ENCODE measurements at places on chromosomes 1 and 21. TPM values are rescaled to one million over a fixed set of nuclear protein-coding genes. Genes with fewer than 3 reads are reported as not detected.

INSRR gene
- under 0.01 TPM for total RNA-seq

CD5L gene
- not detected for total RNA-seq

DIP2A gene
- 33.4 TPM for total RNA-seq

AMY1A gene
- not detected for total RNA-seq

PRDM16 gene
- 11.6 TPM for total RNA-seq

APP gene
- total RNA-seq: 940 TPM

PCSK9 gene
- 0.85 TPM for total RNA-seq

DMRTA2 gene
- total RNA-seq: 0.46 TPM

RHCE gene
- total RNA-seq: 1.0 TPM

PIGK gene
- 54.9 TPM for total RNA-seq

C1orf116 gene
- total RNA-seq: under 0.01 TPM

CD247 gene
- not detected for total RNA-seq

CYP4A22 gene
- total RNA-seq: not detected

PPIAL4G gene
- total RNA-seq: not detected

TNFRSF18 gene
- not detected for total RNA-seq

CFHR3 gene
- not detected for total RNA-seq

S100A3 gene
- 1.7 TPM for total RNA-seq

CHIA gene
- total RNA-seq: not detected

NHLH1 gene
- 0.07 TPM for total RNA-seq

S100A11 gene
- total RNA-seq: 77.9 TPM

U2AF1 gene
- total RNA-seq: 17.7 TPM

HMGN1 gene
- 121 TPM for total RNA-seq

YBX1 gene
- 566 TPM for total RNA-seq

GPR25 gene
- total RNA-seq: not detected

SLC35F3 gene
- 0.23 TPM for total RNA-seq

TSSK3 gene
- total RNA-seq: 0.13 TPM

LY9 gene
- total RNA-seq: not detected

TBX19 gene
- total RNA-seq: 1.2 TPM

ZNF697 gene
- 14.5 TPM for total RNA-seq

Data from smooth muscle cell of the pulmonary artery (primary cell).